ENCODE measurements at places on chromosomes 6 and 20. TPM values are rescaled to one million over a fixed set of nuclear protein-coding genes. Genes with fewer than 3 reads are reported as not detected.

The OR14J1 gene
- total RNA-seq = not detected

The MAP3K7 gene
- 29.9 TPM for total RNA-seq

The C20orf144 gene
- total RNA-seq = under 0.01 TPM

The NNAT gene
- total RNA-seq = 2.8 TPM

The MYMX gene
- not detected for total RNA-seq

The AGER gene
- 0.28 TPM for total RNA-seq

The TMEM151B gene
- not detected for total RNA-seq

The MCM3 gene
- total RNA-seq = 66.5 TPM

The HLA-DQA2 gene
- not detected for total RNA-seq

- H3K36me3 ChIP-seq = peaks cover 31% of the 10 kb centered on the region
- no peak overlapping the region for H3K27ac ChIP-seq
- H3K4me1 ChIP-seq = peaks cover 7% of the 10 kb centered on the region
- H3K27me3 ChIP-seq = no peaks in the 10 kb centered on the region
Measured at GRCh38 chr6:106103728-106104109, 17.6 kb downstream of the PRDM1 start.

DNA sequence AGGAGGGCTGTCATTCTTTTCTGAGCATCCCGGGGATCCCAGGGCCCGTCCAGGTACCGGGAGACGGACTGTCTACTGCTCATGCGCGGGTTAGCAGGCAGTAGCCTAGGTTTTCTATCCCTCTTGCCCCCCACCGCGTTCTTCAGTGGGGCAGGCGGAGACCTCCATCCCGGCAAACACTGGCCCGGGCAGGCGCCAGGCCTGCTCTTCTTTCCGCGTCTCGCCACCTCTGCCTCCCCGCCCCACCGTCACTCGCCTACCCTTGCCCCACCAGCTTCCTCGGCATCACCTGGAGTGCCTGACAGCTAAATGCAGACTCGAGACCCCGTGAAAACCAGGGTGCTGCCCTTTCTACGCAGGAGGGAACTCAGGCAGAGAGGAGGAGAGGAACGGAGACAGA, 1937.7 kb upstream of the DEFB115 start:
- no peak for DNase-seq
- H3K4me1 ChIP-seq = no peaks in the 10 kb centered on the region
- H3K4me3 ChIP-seq = no peak overlapping the region
- no peak overlapping the region for H3K27ac ChIP-seq
- no peaks in the 10 kb centered on the region for H3K27me3 ChIP-seq

- H3K27me3 ChIP-seq = peaks cover 2% of the 10 kb centered on the region
- no peak overlapping the region for H3K27ac ChIP-seq
- no peak for DNase-seq
- no peak overlapping the region for H3K4me3 ChIP-seq
- H3K36me3 ChIP-seq = no peaks in the 10 kb centered on the region
Measured at GRCh38 chr6:119454714-119455113, 105.2 kb upstream of the MAN1A1 start.

GRCh38 chr6:169271158-169271876, 17.7 kb upstream of the THBS2 start:
- no peak for DNase-seq
- no peaks in the 10 kb centered on the region for H3K36me3 ChIP-seq
- H3K27ac ChIP-seq = peak overlapping the region; percentile 29
- H3K4me3 ChIP-seq = no peak overlapping the region
- H3K4me1 ChIP-seq = peaks cover 19% of the 10 kb centered on the region

DNA sequence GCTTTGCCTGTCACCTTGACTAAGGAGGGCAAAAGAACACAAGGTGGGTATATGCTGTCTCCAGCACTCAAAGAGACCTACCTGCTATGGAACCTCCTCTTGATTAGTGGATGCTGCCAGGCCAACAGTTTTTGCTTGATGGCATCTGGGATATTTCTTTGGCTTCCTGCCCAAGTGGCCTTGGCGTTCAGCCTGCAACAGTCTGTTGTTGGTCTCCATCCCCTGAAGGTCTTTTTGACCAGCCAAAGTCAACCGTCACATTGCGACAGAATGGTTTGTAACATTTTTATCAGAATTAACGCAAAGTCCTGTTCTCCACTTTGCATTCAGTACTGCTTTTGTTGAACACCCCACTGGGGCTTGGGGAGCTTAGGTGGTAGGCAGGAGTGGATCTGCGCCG, 37.1 kb downstream of the SERPINB1 start:
- DNase-seq = no peak
- no peaks in the 10 kb centered on the region for H3K36me3 ChIP-seq
- H3K27me3 ChIP-seq = no peaks in the 10 kb centered on the region
- no peak overlapping the region for H3K27ac ChIP-seq
- H3K4me1 ChIP-seq = peaks cover 2% of the 10 kb centered on the region

- no peak overlapping the region for H3K27ac ChIP-seq
- H3K4me3 ChIP-seq = no peak overlapping the region
- no peaks in the 10 kb centered on the region for H3K27me3 ChIP-seq
- no peak for DNase-seq
- H3K4me1 ChIP-seq = peaks cover 9% of the 10 kb centered on the region
Measured at GRCh38 chr6:7134999-7135745, 27.4 kb downstream of the RREB1 start.

DNA sequence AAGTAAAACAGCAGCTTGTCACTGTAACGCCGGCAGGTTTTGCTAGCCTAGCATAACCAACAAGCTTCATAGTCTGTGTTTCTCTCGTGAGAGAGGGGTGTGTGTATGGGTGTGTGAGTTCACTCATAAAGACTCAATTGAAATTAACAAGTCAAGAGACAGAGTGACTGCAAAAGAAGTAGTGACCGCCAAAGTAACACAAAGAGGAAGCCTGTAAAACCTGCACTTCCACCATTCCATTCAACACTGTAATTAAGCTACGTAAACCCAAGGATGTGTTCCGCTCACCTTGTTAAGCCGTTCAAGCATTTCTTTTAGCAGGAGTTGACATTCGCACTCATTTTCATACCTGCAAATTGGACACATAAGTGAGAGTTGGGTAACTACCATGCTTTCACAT, 6.6 kb downstream of the BFSP1 start:
- no peak overlapping the region for H3K27ac ChIP-seq
- no peak overlapping the region for H3K4me3 ChIP-seq
- no peaks in the 10 kb centered on the region for H3K4me1 ChIP-seq

GRCh38 chr6:33772082-33772830, 16.7 kb downstream of the LEMD2 start:
- H3K4me1 ChIP-seq = peaks cover 49% of the 10 kb centered on the region
- peaks cover 43% of the 10 kb centered on the region for H3K36me3 ChIP-seq
- no peaks in the 10 kb centered on the region for H3K27me3 ChIP-seq
- peak; percentile 30 for DNase-seq
- no peak overlapping the region for H3K4me3 ChIP-seq
- H3K27ac ChIP-seq = peak overlapping the region; percentile 82

- no peaks in the 10 kb centered on the region for H3K36me3 ChIP-seq
- H3K4me1 ChIP-seq = peaks cover 2% of the 10 kb centered on the region
- no peak overlapping the region for H3K27ac ChIP-seq
- no peak overlapping the region for H3K4me3 ChIP-seq
- peaks cover 9% of the 10 kb centered on the region for H3K27me3 ChIP-seq
Measured at GRCh38 chr6:2517855-2518473, 232.8 kb downstream of the MYLK4 start.

GRCh38 chr6:15183979-15184378, 61.9 kb upstream of the JARID2 start:
- no peaks in the 10 kb centered on the region for H3K4me1 ChIP-seq
- H3K27me3 ChIP-seq = no peaks in the 10 kb centered on the region
- no peak for DNase-seq
- H3K27ac ChIP-seq = no peak overlapping the region
- H3K36me3 ChIP-seq = no peaks in the 10 kb centered on the region

DNA sequence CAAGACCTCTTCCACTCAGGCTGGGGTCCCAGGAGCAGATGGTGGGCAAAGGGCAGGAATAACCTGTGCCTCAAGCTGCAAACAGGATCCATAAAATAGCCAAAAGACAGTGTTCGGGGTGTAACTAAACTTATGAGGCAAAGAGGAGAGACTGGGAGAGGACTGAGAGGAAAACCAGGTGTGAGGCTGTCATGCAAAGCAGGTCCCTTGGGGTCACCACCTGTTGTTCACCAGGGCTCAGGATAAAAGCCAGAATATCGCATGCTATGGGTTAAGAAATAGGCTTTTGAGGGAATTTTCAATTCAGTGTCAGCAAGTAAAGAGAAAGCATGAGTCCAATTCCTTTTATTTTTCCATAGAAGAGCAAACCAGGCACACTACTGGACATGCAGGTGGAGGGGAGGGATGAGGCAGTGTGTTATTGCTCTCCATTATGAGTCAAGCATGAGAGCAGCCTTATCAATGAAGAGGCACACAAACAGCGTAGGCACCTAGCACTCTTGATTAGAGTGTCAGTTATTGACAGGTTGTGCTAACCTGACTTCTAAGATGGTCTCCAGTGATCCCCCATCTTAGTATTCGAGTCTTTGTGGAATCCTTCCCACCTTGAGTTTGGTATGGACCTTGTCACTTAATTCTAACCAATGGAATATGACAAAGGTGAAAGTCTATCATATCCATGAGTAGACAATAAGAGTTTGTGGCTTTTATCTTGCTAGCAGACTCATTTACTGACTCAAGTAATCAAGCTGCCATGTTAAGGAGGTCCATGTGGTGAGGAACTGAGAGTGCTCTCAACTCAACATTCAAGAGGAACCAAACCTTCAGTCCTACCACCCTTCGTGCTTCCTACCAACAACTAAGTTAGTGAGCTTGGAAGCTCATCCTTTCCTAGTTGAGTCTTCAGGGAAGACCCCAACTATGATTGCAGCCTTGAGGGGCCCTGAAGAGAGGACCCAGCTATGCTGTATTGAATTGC, 18.8 kb downstream of the HLA-E start:
- no peak overlapping the region for H3K27ac ChIP-seq
- DNase-seq = no peak
- H3K36me3 ChIP-seq = no peaks in the 10 kb centered on the region

- H3K4me3 ChIP-seq = no peak overlapping the region
- H3K36me3 ChIP-seq = no peaks in the 10 kb centered on the region
- no peaks in the 10 kb centered on the region for H3K4me1 ChIP-seq
- peaks cover 56% of the 10 kb centered on the region for H3K27me3 ChIP-seq
- DNase-seq = no peak
Measured at GRCh38 chr6:37739618-37740017, 41.9 kb upstream of the MDGA1 start.

DNA sequence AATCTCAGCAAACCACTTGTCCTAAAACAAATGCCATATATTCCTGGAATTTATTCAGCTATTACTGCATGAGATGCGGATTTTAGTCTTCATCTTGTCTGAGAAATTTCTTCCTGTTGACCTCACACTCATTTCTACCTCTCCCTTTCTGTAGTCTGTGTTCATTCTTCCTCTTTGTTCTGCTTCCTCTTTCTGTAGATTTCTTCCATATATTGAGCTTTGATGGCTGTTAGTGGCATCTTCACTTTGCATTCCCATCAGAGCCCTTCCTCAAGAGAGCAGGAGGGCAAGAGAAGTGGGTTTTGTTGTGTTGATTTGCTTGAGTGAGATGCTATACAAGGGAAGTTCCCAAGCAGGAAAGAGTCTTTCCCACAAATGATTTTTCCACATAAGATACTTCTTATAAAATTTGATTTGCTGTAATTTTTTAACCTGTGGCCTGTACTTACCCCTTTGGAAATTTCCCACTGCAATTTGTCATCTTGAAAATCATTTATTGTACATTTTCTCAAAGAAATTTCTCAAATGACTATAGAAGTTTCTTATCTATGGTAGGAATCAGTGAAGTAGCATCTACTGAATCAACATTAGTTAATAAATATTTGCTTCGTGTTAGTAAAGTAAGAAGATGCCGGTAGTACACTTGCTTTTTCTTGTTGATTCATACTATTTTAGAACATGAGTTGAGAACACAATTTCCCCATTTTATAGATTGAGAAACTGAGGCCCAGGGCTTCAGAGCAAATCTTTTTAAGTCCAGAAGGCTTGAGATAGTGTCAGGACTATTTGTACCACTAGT, 43.8 kb downstream of the MAP3K4 start:
- H3K4me3 ChIP-seq = no peak overlapping the region
- H3K4me1 ChIP-seq = peaks cover 11% of the 10 kb centered on the region
- DNase-seq = no peak
- no peaks in the 10 kb centered on the region for H3K27me3 ChIP-seq
- no peak overlapping the region for H3K27ac ChIP-seq
- H3K36me3 ChIP-seq = peaks cover 3% of the 10 kb centered on the region

DNA sequence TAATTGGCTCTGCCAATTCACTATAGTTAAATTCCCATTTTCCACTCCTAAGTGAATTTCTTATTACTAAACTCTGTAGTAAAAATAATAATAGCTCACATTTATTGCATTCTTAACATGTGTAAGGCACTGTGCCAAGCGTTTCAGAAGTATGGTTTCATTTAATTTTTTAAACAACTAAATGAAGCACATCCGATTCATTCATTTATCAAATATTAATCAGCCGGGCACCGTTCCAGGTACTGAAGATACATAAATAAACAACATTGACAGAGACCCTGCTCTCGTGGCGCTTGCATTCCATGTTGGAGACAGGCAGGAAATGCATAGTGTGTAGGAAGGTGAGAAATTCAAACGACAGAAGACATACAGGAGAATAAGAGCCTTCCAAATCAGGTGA, 423.2 kb upstream of the JARID2 start:
- DNase-seq = peak; percentile 69
- no peak overlapping the region for H3K27ac ChIP-seq
- no peaks in the 10 kb centered on the region for H3K27me3 ChIP-seq
- H3K36me3 ChIP-seq = no peaks in the 10 kb centered on the region
- H3K4me1 ChIP-seq = peaks cover 4% of the 10 kb centered on the region

DNA sequence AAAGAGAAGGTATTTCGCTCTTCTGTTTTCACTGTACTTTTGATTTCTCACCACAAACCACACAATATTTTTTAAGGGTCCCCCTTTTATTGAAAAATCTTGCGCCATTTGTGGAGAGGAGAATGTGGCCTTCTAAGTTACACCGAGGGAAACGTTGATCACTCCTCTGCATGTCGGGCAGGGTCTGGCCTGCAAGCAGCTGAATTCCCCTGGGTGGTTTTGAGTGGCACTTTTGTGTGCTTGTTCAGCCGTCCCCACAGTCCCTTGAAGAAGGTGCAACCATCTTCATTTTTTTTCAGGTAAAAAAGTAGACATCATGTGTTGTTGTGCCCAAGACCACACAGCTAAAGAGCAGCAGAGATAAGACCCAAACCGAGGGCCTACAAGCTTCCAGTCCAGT, 6.1 kb downstream of the GPR31 start:
- H3K36me3 ChIP-seq = no peaks in the 10 kb centered on the region
- H3K27me3 ChIP-seq = no peaks in the 10 kb centered on the region
- H3K4me3 ChIP-seq = no peak overlapping the region
- no peak for DNase-seq
- H3K27ac ChIP-seq = no peak overlapping the region

DNA sequence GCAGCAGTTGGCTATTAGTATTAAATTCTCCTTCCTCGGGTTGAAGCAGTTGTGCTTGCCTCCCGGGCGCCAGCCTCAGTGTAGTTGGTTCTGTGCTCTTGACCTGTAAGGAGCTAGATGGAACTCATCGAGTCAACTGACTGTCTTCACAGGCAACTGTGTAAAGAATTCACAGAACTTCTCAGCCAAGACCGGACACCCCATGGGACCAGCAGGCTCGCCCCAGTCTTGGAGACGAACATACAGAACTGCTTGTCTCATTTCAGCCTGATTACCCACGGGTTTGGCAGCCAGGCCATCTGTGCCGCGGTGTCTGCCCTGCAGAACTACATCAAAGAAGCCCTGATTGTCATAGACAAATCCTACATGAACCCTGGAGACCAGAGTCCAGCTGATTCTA, 8.5 kb downstream of the TFAP2C start:
- no peaks in the 10 kb centered on the region for H3K36me3 ChIP-seq
- no peak overlapping the region for H3K27ac ChIP-seq
- DNase-seq = no peak
